Hepatocyte (in vitro differentiated cells): ENCODE measurements at places on chromosomes 1 and 21.
A peak's percentile ranks its signal among the peaks of the same experiment; 100 is the strongest.

GRCh38 chr1:34779962-34780361 is 1.1 kb upstream of the GJB3 start:
- DNase-seq = no peak

DNA sequence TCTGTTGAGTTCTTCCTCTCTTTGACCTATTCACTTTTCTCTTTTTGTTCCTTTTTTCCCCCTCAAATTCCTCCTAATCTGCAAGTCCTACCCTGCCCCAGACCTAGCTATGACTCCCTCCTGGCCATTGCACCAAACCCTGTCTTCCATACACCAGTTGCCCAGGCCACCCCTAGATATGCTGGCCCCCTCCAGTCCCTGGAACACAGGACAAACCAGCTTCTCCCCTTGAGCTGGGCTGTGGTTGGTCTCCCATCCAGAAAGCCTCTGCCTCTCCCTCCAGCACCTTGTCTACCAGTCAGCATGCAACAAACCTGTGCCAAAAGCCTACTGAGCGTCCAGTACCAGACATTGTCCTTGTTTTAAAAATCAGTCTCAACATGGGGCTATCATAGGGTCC is 59.4 kb downstream of the ELK4 start:
- no peak for DNase-seq

GRCh38 chr1:40923511-40924020 is 55.9 kb upstream of the CTPS1 start:
- no peak for DNase-seq

GRCh38 chr1:36576551-36577110 is 93.9 kb upstream of the CSF3R start:
- no peak for DNase-seq

DNA sequence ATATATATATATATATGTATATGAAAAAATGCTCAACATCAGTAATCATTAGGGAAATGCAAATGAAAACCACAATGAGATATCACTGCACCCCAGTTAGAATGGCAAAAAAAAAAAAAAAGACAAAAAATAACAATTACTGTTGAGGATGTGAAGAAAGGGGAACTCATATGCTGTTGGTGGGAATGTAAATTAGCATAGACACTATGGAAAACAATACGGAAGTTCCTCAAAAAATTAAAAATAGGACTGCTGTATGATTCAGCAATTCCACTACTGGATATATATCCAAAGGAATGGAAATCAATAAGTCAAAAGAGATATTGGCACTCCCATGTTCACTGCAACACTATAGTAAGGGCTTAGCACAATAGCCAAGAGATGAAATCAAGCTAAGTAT is 41.5 kb upstream of the CTBS start:
- no peak for DNase-seq

DNA sequence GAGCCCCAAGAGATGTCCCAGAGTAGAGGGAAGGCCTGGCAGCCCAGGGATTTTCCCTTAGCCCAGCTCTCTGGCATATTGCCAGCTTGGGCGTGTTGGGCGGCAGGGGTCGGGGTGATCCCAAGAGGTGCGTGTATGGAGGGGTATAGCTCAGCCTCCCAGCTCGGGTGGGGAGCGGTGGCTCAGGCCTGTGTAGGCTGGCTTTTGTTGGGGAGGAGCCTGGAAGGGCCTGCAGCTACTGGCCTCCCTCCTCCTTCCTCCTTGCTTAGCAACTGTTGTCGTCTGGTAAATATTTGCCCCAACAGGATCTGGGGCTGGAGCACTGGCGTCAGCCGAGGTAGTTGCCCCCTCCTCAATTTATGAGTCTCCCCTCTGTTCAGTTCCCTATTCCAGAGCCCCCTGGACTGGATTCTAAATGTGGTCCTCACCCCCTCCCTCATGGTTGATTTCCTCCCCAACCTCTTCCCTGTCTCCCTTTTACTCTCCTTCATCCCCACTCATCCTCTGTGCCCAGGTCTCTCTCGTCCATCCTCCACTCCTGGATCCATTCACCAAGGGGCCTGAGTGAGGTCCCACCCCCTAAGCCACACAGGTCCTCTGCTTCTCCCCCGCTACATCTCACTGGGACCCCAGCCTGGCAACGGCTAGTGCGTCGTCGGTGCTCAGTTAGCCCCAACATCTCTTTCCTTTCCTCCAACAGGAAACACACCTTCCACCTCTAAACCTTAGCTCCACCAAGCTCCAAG is 10.3 kb upstream of the LMNA start:
- DNase-seq = peak; percentile 91

DNA sequence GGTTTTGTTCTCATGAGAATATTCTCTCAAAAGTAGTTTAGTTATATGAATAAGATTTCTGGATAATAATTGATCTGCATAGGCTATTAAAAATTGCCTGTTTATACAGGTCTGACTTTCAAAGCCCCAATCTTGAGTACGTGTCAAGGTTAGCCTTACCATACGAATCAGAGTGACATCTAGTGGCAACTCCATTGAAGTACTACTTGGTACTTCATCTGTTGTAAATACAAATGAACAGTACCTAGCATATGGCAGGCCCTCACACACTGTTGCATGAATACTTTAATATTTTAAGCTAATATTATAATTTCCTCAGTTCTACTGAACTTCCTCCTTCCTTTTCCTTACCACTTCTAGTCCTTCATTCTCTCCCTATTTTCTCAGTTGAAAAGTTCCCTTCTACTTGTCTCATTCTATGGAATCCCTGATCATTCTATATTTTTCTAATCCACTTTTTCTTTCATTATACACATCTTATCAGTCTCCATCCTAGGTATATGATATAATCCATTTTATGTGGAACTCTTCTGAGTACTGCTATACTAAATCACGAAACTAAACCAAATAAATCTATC is 101.2 kb downstream of the AKT3 start:
- peak; percentile 80 for DNase-seq
